ENCODE measurements at places on chromosomes 11 and 22.

GRCh38 chr22:42772647-42773046 lies 52.0 kb upstream of the A4GALT start:
- DNase-seq, result no peak

DNA sequence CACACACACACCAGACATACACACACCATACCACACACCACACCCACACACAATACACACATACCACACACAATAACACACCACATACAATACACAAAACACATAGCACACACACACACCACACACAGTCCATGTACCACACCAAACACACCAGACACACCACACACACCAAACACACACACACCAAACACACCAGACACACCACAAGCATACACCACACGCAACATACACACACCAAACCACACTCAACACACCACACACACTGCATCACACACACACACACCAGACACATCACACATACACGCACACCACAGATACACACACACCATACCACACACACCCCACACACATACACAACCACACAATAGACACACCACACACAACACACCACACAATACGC lies 54.8 kb downstream of the IGSF9B start:
- DNase-seq, result no peak

DNA sequence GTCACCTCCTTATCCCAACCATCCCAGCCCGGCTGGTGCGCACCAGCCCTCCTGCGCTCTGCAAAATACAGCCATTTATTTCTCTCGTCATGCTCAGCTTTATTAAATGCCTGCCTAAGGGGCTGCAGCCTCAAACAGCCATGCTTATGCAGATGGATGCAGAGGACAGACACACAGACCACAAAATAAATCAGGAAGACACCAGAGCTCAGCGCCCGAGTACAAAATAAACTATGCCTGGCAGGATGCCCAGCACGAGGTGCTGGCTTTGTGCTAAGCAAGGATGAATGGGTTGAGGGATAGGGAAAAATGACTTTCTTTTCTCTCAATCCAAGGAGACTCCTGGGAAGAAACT lies 70.5 kb downstream of the RPUSD4 start:
- DNase-seq, result peak; percentile 89

- no peak for DNase-seq
These were observed 99.8 kb downstream of the ATM start for GRCh38 chr11:108322666-108323065.

- no peak for DNase-seq
These were observed 55.3 kb downstream of the CELSR1 start for GRCh38 chr22:46482056-46482675.

DNA sequence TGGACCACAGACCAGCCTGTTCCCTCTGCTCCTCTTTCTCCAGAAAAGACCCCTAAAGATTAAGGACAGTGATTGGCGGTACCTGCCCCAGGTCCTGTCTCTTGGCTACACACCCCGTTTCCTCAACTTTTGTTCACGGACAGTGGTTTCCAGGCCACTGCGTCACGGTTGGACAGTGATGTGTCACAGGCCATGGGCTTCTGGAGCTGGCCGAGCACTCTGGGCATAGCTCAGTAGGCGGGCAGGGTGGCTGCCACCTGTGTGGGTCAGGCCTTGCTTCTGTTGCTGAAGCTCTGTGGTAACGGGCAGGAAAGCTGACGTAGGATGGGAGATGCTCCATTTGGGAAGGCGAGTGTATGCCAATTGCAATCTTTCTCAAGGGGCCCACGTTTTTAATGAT lies 13.6 kb downstream of the TUB start:
- no peak for DNase-seq

- no peak for DNase-seq
These were observed 82.1 kb downstream of the DHCR7 start for GRCh38 chr11:71366076-71366475.

- DNase-seq, result no peak
These were observed 4.1 kb upstream of the STT3A start for GRCh38 chr11:125588505-125588904.

GRCh38 chr22:39148026-39148726 lies 4.3 kb downstream of the CBX7 start:
- DNase-seq, result no peak

DNA sequence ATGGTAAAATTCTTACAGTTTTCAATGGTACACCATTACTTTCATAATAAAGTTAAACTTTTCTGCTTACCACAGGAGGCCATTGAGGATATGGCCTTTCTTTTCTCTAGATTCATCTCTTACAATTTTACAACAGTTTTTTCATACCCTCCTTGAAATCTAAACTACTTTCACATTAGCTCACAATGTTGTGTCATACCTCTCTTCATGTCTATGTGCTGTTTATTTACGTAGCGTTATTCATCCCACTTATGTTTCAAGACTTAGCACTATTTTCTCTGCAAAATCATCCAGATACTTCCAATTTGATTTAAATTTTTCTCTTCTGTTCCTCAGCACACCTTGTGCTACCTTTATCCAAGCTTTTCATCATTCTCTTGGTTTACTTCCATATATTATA lies 123.3 kb downstream of the METTL15 start:
- no peak for DNase-seq

DNA sequence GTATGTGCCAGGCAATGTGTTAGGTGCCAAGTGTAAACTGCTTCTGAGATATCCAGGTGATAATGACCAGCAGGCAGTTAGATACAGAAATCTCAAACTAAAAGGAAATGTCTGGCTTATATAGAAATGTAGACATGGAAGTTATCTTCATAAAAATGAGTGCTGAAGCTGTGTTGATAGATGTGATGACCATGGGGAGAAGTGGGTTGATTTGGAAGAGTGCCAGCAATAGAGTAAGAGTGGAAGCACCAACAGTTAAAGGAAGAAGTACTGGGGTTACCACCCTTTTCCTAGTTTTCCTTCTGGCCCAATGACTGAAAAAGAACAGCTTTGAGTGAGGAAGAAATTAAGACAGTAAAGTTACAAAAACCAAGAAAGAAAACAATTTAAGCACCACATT lies 68.5 kb downstream of the C2CD3 start:
- no peak for DNase-seq

GRCh38 chr11:8033305-8034105 lies 46.4 kb downstream of the EIF3F start:
- peak; percentile 40 for DNase-seq

DNA sequence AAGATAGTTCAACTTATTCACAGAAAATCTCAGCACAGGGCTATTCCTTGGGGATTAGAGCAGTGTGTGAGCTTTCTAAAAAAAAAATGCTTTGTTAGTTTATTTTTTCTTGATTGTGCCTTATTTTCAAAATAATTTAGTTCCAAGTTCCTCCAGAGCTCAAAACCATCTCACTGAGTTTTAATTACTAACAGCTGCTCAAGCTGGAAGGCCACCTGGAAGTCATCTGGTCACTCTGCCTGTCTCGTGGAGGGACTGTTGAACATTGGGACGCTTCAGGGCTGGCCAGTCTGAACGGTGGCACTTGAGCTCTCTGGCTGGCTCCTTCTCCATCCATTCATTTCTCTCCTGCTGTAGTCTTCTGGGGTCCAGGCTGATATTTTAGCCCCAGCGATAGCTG lies 4.0 kb downstream of the OR51E1 start:
- DNase-seq, result no peak

DNA sequence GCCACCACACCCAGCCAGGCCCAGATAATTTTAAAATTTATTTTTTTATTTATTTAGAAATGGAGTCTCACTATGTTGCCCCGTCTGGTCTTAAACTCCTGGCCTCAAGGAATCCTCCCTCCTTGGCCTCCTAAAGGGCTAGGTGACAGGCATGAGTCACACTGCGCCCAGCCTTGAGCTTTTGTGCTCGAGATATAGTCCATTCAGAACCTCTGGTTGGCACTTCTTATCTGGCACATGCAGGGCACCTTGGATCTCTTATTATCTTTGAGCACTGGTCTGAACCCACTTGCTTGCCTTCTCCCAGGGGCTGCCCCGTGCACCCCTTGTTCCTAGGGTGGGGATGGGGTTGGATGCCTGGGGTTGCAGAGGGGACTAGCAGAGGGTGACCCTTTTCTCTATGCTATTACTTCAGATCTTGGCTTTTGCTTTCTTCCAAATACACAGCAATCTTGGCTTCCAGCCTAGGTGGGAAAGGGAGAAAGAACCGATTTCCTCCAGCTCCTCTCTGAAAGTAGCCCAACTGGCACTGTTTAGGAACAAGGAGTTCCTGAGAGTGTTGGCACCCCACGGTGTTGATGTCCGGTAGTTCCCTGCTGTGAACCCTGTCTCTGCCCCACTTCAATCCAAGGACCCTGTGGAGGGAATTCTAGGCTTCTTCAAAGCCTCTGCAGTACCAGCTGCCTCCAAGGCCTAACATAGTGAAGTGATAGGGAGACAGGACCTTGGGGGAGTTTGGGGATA lies 1.3 kb upstream of the SLC3A2 start:
- DNase-seq, result no peak

DNA sequence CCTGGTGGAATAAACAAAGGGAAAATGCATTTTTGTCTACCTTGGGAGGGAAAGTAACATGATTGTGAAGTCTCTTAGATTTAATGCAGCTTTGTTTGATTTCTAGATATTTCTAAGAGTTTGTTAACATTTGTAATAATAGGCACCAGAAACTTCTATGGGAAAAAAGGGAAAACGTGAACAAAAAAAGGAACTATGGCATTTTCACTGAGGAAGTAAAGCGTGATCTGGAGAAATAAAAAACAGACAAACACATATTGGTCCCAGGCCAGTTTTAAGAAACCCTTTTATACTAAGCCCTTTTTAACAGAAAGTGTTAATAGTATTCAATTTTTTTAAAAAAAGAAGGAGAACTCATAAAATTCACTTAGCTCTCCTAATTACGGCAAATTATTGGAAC lies 6.9 kb upstream of the MS4A7 start:
- DNase-seq, result no peak

DNA sequence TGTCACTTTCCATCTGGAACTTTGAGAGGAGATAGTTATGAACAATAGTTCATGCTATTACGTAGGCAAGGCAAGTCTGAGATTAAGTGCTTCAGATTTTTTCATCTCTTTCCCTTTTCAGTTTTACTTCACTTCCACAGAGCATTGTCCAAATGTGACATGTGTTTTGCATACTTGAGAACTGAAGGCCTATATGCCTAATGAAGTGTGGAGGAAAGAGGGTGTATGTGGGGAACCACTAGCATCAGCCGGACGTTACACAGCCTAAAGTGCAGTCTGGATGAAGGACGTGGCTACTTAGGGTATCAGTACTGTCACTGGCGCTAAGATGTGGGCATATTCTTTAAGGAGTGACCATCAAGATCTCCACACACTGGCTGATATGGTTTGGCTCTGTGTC lies 26.2 kb downstream of the FANCF start:
- no peak for DNase-seq

GRCh38 chr22:49112176-49112575 lies 715.5 kb downstream of the BRD1 start:
- no peak for DNase-seq

DNA sequence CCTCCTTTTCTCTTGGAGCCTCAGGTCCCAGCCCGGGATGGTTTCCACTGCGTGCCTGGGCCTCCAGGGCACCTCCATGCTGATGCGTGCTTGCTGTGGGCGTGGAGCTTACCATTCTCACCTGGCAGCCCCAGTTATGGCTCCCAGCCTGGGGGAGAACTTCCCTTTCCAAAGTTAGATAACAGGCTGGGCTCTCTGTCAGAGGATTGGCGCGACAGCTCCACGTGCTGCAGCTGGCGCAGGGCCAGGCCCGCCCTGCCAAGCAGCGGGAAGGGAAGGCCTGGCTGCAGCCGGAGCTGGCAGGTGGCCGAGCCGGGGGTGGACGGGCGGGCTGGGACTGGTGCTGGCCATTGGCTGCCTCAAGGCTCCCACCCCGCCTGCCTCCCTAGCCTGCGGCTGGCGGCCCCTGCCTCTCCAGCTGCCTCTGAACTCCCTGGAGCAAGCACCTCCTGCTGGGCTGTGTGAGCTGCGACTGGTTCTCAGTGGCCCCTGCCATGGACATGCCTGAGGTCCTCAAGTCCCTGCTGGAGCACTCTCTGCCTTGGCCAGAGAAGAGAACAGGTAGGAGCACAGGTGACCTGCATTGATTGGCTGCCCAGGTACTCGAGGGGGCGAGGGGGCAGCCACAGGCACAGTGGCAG lies 14.6 kb upstream of the TEF start:
- DNase-seq, result peak; percentile 52

DNA sequence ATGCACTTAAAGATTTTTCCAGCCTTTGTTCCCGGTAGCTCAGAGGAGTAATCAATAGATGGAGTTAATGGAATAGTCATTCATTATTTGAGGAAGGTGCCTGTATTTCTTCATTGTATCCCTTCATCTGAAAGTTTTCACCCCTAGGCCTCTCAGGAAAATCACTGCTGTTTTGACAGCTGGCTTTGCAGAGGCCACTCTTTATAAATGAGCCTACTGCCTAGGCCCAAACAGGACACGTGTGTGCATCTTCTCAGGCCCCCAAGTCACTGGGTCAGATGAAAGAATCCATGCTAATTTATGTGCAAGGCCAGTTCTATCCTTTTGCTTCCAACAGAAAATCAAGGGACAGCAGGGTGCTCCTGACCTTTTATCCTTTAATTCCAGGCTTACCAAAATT lies 76.8 kb downstream of the MPPED2 start:
- no peak for DNase-seq

GRCh38 chr11:74208507-74208906 lies 37.4 kb downstream of the PPME1 start:
- DNase-seq, result no peak

Measured in foreskin melanocyte (primary cell).